ENCODE measurements at places on chromosomes 3 and 15. TPM values are rescaled to one million over a fixed set of nuclear protein-coding genes. Genes with fewer than 3 reads are reported as not detected.

Gene LMOD3
- not detected for total RNA-seq

Gene BHLHE40
- 119 TPM for total RNA-seq

Gene LARP6
- total RNA-seq, result 211 TPM

Gene SYNPR
- not detected for total RNA-seq

Gene FAM227B
- total RNA-seq, result 2.0 TPM

Gene ARPP21
- 0.14 TPM for total RNA-seq

Gene LCTL
- total RNA-seq, result not detected

Gene LMAN1L
- not detected for total RNA-seq

Gene EEF1AKMT4
- total RNA-seq, result 6.3 TPM

Gene C3orf85
- not detected for total RNA-seq

Gene PTPRG
- total RNA-seq, result 45.1 TPM

Gene RAD51
- 2.0 TPM for total RNA-seq

Gene PATL2
- total RNA-seq, result 0.44 TPM

Gene CISH
- total RNA-seq, result 2.0 TPM

Gene ASB14
- total RNA-seq, result not detected

Gene GXYLT2
- total RNA-seq, result 11.6 TPM

Gene B3GALNT1
- 12.3 TPM for total RNA-seq

Gene PCOLCE2
- total RNA-seq, result 0.57 TPM

Gene SERINC4
- total RNA-seq, result not detected

Gene CDHR4
- total RNA-seq, result not detected

Gene SLC51A
- total RNA-seq, result not detected

Gene FRMD5
- 13.5 TPM for total RNA-seq

Gene TPM1
- total RNA-seq, result 926 TPM

Gene FSIP1
- 0.88 TPM for total RNA-seq

Gene LYSMD4
- total RNA-seq, result 7.2 TPM

Gene ARGFX
- total RNA-seq, result not detected

Gene ACP3
- 3.5 TPM for total RNA-seq

Gene ATP10A
- total RNA-seq, result 2.6 TPM

Gene GP9
- not detected for total RNA-seq

Gene SNX4
- 41.7 TPM for total RNA-seq

Gene SLC6A20
- 0.14 TPM for total RNA-seq

Gene CA12
- 7.3 TPM for total RNA-seq

Gene ALDH1L1
- total RNA-seq, result 1.3 TPM

Gene ADCY5
- not detected for total RNA-seq

Gene LHFPL4
- total RNA-seq, result not detected

Gene ANKUB1
- total RNA-seq, result not detected

Gene P2RY12
- not detected for total RNA-seq

Gene CFAP20DC
- total RNA-seq, result 2.0 TPM

Gene GOLGA6B
- total RNA-seq, result not detected

Gene FBXW12
- total RNA-seq, result not detected

Gene ATP13A4
- total RNA-seq, result not detected

Gene LYSMD2
- total RNA-seq, result 2.2 TPM

Gene HIGD1A
- total RNA-seq, result 75.3 TPM

Gene FBN1
- 721 TPM for total RNA-seq

Gene PHLDB2
- 96.8 TPM for total RNA-seq

Gene ZKSCAN7
- 5.0 TPM for total RNA-seq

Gene NR1I2
- total RNA-seq, result under 0.01 TPM

Gene TOMM70
- 70.2 TPM for total RNA-seq

Gene TMEM40
- total RNA-seq, result 0.86 TPM

Gene CEMIP
- 259 TPM for total RNA-seq

Gene SKOR1
- total RNA-seq, result 0.22 TPM

Gene PAK6
- total RNA-seq, result under 0.01 TPM

Gene CLASP2
- 19.0 TPM for total RNA-seq

Gene PARP14
- total RNA-seq, result 54.8 TPM

Gene SLC22A14
- total RNA-seq, result 0.14 TPM

Gene ABI3BP
- 1.4 TPM for total RNA-seq

Data from placental pericyte (primary cell).